Smooth muscle cell of the pulmonary artery (primary cell): ENCODE measurements at places on chromosomes 11 and 22. TPM values are rescaled to one million over a fixed set of nuclear protein-coding genes. Genes with fewer than 3 reads are reported as not detected.

The EXPH5 gene
- 0.26 and 0.72 TPM in 2 replicates for total RNA-seq

The LGALS12 gene
- total RNA-seq, result not detected in 2 replicates

The THAP12 gene
- 27.5 and 38.3 TPM in 2 replicates for total RNA-seq

The VSIG10L2 gene
- not detected in 2 replicates for total RNA-seq

The JHY gene
- total RNA-seq, result 1.2 and 1.8 TPM in 2 replicates

The OVOL1 gene
- total RNA-seq, result not detected in 2 replicates

The PRPF19 gene
- total RNA-seq, result 35.6 and 47.5 TPM in 2 replicates
